ENCODE measurements at places on chromosomes 6 and 20.

DNA sequence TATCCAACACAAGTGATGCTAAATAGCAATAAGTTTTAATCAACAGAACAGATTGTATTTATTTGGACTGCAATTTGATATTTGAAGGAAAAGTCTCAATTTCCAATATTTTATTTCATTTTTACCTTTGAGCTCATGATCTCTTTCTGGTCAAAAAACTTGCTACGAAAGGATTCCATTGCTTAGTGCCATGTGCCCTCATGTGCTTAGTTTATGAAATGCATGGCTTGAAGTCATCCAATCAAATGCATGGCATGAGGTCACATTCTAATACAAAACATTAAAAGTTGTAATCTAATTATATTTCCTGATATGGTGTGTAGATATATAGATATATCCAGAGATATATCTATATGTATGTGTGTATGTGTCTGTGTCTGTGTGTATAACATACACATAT, 321.2 kb upstream of the ADGRB3 start:
- no peak for DNase-seq

DNA sequence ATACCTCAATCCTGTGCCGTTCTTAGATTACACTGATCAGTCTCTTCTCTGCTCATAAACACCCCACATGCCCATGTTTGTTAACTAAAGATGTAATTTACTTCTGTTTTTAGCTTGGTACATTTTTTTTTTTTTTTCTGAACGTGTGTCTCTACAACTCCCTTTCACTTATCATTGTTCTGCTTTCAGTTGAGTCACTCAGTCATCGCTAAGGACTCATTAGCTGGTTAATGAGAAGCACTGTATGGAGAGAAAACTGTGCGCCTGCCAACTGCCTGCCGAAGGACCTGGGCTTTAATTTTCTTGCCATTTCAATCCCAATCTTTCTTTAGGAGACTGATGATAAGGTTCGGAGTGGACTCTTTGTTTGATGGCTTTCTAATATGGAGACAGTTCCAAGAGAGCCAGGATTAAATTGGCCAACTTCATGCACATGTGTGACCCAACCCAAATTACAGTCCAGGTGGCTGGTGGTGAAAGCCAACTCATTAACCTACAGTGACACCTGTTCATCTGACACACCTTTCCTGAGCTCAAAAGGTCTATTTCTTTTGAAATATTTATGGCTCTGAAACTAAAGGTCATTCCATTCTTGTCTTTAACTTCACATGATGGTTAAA, 334.1 kb downstream of the BCKDHB start:
- no peak for DNase-seq

- no peak for DNase-seq
These were observed 26.4 kb downstream of the GABRR1 start for GRCh38 chr6:89190741-89191140.

GRCh38 chr20:9736373-9736772, 102.5 kb downstream of the PAK5 start:
- DNase-seq: no peak

DNA sequence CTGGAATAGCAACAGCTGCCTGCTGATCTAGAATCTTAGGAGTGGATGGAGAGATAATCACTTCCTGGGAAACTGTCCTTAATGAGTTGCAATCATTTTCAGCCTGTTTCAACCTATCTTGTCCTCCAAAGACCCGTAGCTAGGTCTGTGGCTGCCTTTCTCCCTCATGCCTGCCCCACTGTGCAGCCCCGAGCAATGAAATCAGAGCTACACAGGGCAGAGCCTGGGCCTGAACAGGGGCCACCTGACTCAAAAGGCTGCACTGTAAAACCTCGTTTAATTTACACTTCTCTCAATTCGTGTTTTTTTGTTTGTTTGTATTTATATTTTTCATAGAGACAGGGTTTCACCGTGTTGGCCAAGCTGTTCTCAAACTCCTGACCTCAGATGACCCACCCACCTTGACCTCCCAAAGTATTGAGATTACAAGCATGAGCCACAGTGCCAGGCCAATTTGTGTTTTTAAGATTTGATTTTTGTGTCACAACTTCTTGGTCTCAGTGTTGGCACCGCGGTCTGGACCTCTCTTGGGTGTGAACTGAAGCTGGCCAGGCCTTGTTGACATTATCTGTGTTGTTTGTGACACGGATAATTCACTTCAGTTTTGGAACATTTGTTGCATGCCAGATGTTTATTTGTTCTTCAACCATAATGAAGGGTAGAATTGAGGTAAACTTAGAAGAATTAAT, 21.5 kb downstream of the GGTLC1 start:
- no peak for DNase-seq

DNA sequence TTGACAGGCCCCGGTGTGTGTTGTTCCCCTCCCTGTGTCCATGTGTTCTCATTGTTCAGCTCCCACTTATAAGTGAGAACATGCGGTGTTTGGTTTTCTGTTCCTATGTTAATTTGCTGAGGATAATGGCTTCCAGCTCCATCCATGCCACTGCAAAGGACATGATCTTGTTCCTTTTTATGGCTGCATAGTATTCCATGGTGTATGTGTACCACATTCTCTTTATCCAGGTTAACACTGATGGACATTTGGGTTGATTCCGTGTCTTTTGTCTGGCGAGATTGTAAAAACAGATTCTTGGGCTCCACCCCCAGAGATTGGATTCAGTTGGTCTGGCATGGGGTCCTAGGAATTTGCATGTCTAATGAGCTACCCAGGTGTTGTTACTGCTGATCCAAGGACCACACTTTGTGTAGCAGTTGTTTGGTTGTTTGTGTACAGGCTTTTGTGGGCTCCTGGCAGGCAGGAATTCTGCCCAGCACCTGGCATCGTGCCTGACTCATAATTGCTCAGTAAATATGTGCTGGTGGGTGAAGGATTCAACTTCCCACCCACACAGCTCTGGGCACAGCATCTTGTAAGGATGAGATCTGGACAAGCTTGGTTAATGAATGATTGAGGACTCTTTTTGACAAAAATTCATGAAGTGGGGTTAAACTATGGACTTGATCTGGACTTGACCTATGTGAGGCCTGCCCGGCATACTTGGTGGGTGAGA, 5.2 kb downstream of the TOX2 start:
- DNase-seq: no peak

GRCh38 chr6:157209865-157210530, 113.3 kb downstream of the TMEM242 start:
- DNase-seq: no peak

DNA sequence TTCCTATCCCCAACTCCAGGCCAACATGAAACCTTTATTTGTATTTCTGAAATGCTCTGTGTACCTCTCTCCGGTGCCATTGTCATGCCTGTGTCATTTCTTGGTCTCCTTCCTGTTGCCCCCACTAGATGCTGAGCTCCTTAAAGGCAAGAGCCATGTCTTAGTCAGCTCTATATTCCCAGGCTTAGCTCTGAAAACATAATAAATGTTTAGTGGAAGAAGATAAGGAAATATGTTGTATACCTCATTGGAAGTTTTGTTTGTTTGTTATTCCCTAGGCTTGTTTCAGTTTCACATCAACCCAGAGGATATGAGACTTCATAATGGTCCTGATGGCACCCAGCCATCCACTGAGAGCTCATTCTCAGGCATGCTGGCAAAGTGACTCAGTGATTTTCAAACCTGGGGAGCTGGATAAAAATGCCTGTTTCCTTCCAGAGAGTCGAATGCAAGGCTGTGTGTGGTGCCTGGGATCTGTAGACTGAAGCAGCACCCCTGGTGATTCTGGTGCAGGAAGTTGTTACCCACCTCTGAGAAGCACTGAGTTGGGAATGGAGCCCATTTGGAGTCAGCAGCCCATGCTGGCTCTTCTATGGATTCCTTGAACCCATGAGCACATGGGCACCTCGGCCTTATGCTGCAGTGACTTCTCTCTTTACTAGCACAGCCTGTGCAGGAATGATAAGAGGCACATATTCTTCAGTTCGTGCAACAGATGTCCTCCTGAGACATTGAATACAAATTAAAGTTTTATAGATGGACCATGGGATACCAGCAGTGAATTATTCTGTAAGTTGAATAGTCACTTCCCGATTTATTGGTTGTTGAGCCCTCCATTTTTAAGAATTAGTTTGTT, 205.2 kb downstream of the FARS2 start:
- no peak for DNase-seq

DNA sequence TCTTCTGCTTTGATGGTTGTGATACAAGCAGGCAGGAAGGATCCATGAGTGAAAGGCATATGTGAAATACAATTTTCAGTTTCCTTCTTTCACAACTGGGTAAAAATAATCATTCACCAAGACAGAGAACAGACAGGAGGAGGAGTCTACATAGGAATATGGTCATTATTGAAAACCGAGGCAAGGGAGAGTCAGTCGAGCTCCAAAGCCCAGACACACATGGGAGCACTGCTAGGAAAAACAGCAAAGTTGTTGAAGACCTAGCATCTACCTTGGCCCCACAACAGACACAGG, 260.6 kb downstream of the ERMARD start:
- no peak for DNase-seq

DNA sequence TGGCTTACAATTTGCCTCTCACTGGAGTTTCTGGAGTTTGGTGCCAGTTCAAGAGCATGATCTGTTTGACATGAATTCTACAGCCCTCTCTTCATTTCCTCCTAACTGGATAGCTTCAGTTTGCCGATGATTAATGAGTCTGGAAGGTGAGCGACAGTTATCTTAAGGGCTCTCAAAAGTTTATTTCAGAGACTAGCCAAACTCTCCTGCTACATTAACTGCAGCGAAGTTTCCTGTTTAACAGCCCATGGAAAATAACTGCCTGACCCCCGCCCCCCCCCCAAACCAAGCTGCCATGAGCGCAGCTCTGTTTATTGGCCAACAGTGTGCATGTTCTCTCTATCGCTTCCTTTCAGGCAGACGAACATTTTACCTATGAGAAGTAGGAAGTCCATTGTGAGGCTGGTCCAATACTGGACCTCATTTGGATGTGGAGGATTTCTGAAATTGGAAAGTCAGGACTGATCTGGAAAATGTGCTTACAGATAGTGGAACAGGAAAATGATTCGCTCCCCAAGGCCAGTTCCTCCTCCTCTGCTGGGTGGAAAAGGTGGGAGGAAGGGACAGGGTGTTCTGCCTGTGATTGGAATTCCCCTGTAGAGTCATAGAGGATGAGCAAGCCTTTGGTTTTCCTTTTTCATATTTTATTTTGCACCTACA, 522.2 kb upstream of the JAG1 start:
- DNase-seq: no peak

GRCh38 chr6:17204533-17204932, 76.6 kb upstream of the RBM24 start:
- no peak for DNase-seq

GRCh38 chr20:61706259-61706961, 359.3 kb downstream of the TAF4 start:
- no peak for DNase-seq

DNA sequence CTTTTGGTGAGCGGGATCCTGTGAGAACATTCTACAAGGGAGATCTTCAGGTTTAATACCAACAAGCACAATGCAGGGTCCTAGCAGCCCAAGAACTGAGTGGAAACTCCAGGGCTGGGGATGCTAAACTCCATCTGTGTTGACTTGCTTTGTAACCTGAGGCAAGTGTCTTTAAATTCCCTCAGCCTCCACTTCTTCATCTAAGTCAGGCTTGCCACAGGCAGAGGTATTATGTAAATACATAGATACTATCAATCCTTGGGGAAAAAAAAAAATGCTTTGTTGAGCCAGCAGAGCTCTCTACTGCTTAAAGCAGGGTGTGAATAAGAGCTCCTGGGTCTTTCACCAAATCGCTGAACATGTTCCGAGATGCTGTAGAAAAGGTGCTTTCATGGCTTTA, 114.2 kb upstream of the PHACTR1 start:
- no peak for DNase-seq

DNA sequence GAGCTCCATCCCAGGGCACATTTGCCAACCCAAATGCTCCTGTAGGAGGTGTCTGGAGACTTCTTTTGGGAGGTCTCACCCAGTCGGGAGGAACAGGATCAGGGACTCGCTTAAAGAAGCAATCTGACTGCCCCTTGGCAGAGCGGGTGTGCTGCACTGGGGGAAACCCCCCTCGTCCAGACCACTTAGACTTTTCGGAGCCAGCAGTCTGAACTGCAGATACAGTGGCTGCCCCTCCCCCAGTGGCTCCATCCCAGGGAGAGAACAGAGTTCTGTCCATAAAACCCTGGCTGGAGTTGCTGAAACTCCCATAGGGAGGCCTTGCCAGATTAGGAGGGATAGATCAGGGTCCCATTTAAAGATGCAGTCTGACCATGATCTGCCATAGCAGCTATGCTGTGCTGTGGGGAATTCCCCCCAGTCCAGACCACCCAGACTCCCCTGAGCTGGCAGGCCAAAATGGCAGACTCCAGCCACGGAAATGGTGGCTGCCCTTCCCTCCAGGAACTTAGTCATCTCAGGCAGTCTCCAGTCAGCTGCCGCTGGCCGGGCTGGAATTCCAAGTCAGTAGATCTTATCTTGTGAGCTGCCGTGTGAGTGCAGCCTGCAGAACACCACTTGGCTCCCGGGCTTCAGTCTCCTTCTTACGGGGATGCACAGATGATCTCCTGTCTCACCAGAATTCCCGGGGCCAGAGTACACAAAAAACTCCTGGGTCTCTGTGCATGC, 278.1 kb upstream of the SASH1 start:
- no peak for DNase-seq

- DNase-seq: no peak
These were observed at the start of gene OXT for GRCh38 chr20:3071610-3072529. Gene OXT (plus strand): TSS chr20:3071620. CDS start chr20:3071656, 36 bp downstream.

- DNase-seq: no peak
These were observed 1.6 kb downstream of the SRPK1 start for GRCh38 chr6:35919085-35919826.

- no peak for DNase-seq
These were observed 7.3 kb downstream of the SAYSD1 start for GRCh38 chr6:39107641-39108040.

- DNase-seq: no peak
These were observed 156.3 kb downstream of the SOBP start for GRCh38 chr6:107646176-107646575.

DNA sequence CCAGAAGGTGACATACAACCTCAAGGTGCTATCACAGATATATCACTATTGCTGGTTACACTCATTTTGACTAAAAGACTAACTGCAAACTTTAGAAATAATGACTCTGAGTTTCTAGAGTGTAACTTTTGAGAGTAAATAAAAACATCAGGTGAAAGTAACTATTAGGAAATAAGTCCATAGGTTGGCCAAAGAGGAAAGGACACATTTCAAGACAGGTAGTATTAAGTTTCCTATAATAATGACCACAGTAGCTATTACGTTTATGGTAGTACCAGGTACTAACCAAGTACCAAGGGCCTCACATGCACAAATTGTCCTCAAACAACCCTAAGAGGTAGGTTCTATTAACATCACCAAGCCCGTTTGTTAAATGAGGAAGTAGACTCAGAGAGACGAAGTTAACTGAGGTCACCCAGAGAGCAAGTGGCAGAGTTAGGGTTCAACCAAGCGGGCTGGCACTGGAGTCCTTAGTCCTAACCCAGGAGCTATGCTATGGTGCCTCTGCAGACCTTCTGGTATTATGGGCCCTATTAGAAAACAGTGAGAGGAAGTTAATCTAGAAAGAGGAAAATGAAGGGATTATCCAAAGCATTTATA, 36.8 kb downstream of the HEBP2 start:
- no peak for DNase-seq

DNA sequence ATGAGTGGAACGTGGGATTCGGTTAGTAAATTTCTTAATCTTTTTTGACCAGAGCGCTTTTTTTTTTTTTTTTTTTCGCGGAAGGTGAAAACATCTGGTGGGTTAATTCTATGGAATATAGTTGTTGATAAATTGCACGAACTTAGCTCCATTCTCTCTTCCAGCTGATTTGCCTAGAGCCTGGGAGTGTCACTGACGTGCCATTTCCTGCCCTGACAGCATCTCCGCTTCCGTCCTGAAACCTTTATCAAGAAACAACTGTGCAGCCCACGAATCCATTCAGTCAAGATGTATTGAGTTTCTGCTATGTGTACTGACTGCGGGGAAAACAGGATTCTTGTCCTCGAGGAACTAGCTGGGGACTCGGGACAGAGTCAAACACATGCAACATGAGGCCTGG, 59.5 kb upstream of the TGM3 start:
- DNase-seq: no peak
